ENCODE measurements at places on chromosomes 3 and 15.

DNA sequence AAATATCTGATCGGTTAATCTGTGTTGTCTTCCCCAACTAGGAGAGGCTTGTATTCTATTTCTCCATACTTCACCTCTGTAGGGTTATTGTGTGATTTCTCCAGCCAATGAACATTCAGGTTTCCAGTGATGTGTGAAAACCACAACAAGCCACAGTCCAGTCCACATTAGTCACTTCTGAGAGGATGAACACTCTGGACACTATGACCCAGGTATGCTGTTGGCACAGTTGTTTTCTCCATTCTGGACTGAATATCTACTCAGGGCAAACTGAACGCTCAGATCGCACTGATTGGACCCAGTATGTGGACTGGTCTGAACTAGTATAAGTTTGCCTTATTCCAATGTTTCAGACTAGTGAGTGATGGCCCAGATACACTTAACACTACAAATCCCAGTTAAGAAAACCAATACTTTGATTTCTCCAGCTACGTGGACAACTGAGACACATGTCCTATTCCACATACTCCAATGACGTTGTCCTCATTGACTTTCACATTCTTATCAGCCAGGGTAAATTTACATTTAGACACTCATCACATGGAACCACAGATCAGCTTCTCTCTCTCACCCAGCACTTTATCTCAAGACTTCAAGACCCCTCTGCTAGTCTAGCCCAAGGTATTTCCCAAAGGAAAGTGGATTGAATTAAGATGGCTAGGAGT, 587.4 kb upstream of the SGO1 start:
- no peaks in the 10 kb centered on the region for H3K36me3 ChIP-seq
- no peak overlapping the region for H3K4me3 ChIP-seq
- DNase-seq, result no peak
- H3K27ac ChIP-seq, result no peak overlapping the region

DNA sequence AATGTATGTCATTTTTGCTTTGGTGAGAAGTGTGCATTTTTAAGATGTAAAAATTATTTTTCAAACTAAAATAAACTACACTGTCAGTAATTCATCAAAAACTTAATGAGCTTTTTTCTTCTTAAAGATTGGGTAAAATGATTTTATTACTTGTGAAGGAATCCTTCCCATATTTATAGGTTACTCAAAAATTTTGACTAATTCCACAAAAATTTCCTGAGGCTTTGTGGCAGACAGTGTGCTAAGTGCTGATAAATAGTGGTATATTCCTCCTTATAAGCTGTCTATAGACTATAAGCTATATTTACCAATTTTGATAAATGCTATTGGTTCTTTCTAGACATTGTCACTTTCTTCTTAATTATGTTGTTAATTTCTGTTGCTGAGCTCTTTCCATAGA, 284.5 kb upstream of the SEMA6D start:
- no peaks in the 10 kb centered on the region for H3K4me1 ChIP-seq
- DNase-seq, result no peak
- H3K27me3 ChIP-seq, result no peaks in the 10 kb centered on the region
- H3K27ac ChIP-seq, result no peak overlapping the region
- no peak overlapping the region for H3K4me3 ChIP-seq

GRCh38 chr15:27723821-27724220, 375.3 kb downstream of the OCA2 start:
- no peaks in the 10 kb centered on the region for H3K36me3 ChIP-seq
- no peak for DNase-seq
- no peaks in the 10 kb centered on the region for H3K27me3 ChIP-seq
- H3K27ac ChIP-seq, result no peak overlapping the region
- no peaks in the 10 kb centered on the region for H3K4me1 ChIP-seq
- H3K4me3 ChIP-seq, result no peak overlapping the region

DNA sequence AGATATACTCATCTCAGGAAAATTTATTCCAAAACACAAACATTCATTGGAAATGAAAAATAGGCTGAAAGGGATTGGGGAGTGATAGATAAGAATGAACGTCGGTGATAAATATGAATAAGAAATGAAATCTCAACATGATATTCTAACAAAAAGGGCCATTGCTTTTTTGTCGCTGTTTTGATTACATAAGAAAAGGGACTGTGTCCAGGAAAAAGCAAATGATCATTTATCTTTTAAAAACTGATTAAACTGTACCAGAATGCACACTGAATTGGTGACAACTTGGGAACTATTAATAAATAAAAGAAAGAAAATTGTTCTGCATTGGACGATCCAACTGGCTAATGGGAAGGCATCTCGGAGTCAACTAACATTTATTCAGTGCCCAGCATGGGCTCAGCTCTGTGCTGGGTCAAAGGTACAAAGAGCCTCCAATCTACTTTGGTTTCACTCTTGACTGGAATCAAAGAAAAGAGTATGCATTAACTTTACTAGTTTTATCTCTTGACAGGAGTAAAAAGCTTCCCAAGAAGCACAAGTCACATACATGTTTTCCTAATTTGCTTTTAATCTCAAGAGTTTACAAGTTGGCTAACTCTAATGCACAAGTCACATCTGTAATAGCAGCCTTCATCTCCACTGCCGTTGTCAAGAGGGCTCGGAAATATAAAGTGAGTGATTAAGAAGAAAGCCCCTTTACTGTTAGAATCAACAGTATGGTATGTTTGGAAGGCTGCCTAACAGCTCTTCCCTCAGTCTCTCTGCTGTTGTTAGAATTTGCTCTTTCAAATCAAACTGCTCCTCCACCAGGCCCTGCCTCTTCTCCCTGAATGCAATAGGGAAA, 280.0 kb downstream of the IGSF11 start:
- H3K4me1 ChIP-seq, result no peaks in the 10 kb centered on the region
- no peak overlapping the region for H3K4me3 ChIP-seq
- H3K36me3 ChIP-seq, result no peaks in the 10 kb centered on the region
- no peaks in the 10 kb centered on the region for H3K27me3 ChIP-seq
- H3K27ac ChIP-seq, result no peak overlapping the region

GRCh38 chr3:140770977-140771667, 93.3 kb downstream of the TRIM42 start:
- peaks cover 4% of the 10 kb centered on the region for H3K27me3 ChIP-seq
- no peak overlapping the region for H3K4me3 ChIP-seq
- no peak overlapping the region for H3K27ac ChIP-seq
- peaks cover 3% of the 10 kb centered on the region for H3K4me1 ChIP-seq
- DNase-seq, result no peak

- no peaks in the 10 kb centered on the region for H3K36me3 ChIP-seq
- H3K27ac ChIP-seq, result no peak overlapping the region
- no peaks in the 10 kb centered on the region for H3K27me3 ChIP-seq
- H3K4me1 ChIP-seq, result no peaks in the 10 kb centered on the region
- no peak overlapping the region for H3K4me3 ChIP-seq
Observed at GRCh38 chr3:175898194-175898593, 1039.1 kb downstream of the NAALADL2 start.

GRCh38 chr15:84714372-84714771, 1.6 kb downstream of the SEC11A start:
- peak overlapping the region; percentile 26 for H3K27ac ChIP-seq
- DNase-seq, result no peak
- no peaks in the 10 kb centered on the region for H3K27me3 ChIP-seq
- peak overlapping the region; percentile 94 for H3K4me3 ChIP-seq

DNA sequence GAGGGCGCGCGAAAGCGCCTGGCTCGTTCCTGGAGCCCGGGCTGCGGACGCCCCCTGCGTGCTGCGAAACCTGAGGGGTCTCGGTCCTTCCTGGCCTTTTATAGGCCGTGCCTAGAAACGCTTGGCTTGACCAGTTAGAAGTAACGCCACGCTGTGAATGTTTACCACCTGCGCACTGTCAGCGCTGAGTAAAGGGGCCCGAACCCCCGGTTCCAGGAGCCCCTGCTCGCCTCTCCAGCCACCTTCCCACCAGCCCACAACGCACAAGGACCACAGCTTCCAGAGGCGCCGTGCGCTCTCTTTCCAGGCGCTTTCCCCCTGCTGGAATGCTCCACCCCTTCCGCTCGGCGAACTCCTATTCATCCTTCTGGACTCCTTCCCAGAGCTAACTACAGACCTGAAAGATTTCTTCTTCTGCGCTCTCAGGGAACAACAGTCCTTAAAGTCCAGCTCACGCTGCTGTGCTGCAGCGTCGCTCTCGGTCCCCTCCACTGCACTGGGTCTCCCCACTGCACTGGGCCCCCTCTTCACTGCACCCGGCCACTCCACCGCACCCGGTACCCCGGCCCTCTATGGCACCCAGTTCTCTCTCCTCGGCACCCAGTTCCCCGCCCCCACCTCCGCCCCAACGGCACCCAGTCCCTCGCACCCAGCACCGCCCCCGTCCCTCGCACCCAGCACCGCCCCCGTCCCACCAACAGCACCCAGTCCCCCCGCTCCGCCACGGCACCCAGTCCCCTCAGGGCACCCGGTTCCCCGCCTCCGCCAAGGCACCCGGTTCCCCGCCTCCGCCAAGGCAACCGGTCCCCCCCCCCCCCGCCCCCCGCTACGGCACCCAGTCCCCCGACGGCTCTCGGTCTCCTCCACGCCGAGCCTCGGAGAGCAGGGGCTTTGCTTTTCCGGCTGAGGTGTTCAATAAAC, 69.8 kb downstream of the SQOR start:
- H3K4me3 ChIP-seq, result peak overlapping the region; percentile 80
- peaks cover 13% of the 10 kb centered on the region for H3K4me1 ChIP-seq
- no peaks in the 10 kb centered on the region for H3K36me3 ChIP-seq

GRCh38 chr3:118527514-118528044, 507.1 kb downstream of the IGSF11 start:
- DNase-seq, result no peak
- no peak overlapping the region for H3K27ac ChIP-seq
- no peak overlapping the region for H3K4me3 ChIP-seq
- H3K4me1 ChIP-seq, result no peaks in the 10 kb centered on the region
- no peaks in the 10 kb centered on the region for H3K27me3 ChIP-seq

DNA sequence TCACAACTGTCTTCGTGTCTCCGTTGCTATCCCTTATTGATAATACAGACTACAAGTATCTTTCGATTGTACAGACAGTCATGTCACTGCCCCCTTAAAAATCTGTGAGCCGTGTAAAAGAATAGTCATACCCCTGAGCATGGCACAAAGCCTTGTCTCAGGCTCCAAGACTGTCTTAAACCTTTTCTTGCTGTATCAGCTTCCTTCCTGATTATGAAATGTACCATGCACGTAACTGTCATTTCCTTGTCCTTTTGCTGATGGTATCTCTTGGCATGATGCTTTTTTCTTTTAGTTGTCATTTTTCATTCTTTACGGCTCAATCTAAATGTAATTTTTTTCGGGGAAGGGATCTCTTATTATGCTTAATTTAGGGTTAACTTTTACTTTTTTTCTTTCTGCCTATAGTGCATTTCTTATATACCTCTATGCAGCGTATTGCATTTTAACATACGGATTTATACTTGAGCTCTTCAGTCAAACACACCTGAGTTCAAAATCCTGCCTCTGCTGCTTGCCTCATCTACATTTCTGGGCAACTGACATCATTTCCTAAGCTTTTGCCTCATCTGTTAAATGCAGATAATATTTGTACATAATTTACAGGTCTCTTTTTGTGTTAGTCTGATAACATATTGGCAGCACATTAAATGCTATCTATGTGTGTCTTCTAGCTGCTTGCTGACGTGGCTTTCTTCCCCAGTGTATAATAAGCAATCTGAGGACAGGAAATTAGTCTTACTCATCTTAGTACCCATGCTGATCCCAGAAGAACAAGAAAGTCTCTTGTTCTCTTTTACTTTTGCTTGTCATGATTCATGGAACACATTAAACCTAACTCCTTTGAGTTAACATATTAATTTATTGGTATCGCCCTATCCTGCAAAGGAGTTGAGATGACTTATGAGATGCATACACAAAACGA, 57.3 kb downstream of the ROBO2 start:
- no peaks in the 10 kb centered on the region for H3K4me1 ChIP-seq
- no peaks in the 10 kb centered on the region for H3K36me3 ChIP-seq
- no peaks in the 10 kb centered on the region for H3K27me3 ChIP-seq
- DNase-seq, result no peak
- no peak overlapping the region for H3K27ac ChIP-seq

DNA sequence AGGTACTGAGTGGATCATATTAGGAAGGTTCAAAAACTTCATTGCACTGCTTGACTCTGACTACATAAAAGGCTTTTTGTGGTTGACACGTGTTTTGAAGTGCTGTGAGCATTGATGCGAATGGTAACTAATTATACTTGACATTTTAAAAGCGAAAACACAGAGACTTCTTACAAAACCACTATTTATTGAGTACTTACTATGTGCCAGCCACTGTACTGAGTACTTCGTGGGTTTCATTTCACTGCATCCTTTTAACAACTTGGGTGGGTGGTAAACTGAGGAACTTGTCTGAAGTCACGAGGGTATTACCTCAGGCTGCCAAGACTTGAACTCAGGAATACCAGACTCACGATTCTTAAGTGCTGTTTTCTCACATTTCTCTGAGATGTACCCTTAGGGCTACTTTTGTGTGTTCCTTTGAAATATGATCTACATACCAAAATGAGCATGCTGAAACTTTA, 45.3 kb upstream of the PPP4R2 start:
- no peak for DNase-seq
- no peak overlapping the region for H3K27ac ChIP-seq
- peaks cover 6% of the 10 kb centered on the region for H3K4me1 ChIP-seq
- no peaks in the 10 kb centered on the region for H3K36me3 ChIP-seq

GRCh38 chr3:66494959-66495667, 5.7 kb downstream of the LRIG1 start:
- peak overlapping the region; percentile 61 for H3K27ac ChIP-seq
- DNase-seq, result no peak
- peak overlapping the region; percentile 14 for H3K4me3 ChIP-seq
- peaks cover 7% of the 10 kb centered on the region for H3K36me3 ChIP-seq

Data from activated CD4-positive, alpha-beta memory T cell treated with anti-CD3 and anti-CD28 coated beads, Interleukin-2, amount 10 ng/mL, durations not matched to agents 7 days and 5 days (primary cell).